ENCODE measurements at places on chromosomes 6 and 20.

GRCh38 chr20:22776369-22776768, 192.0 kb upstream of the FOXA2 start:
- DNase-seq: no peak

DNA sequence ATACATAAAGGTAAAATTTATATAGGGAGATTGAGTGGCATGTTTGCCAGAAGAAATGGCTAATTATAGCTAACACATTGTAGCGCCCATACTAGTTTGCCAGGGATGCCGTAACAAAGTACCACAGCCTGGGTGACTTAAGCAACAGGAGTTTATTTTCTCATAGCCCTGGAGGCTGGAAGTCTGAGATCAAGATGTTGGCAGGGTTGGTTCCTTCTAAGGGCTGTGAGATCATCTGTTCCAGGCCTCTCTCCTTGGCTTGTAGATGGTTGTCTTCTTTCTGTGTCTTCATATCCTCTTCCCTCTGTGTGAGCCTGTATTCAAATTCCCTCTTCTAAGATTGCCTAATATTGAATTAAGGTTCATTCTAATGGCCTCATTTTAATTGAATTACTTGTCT, 417.5 kb upstream of the OPRM1 start:
- no peak for DNase-seq

DNA sequence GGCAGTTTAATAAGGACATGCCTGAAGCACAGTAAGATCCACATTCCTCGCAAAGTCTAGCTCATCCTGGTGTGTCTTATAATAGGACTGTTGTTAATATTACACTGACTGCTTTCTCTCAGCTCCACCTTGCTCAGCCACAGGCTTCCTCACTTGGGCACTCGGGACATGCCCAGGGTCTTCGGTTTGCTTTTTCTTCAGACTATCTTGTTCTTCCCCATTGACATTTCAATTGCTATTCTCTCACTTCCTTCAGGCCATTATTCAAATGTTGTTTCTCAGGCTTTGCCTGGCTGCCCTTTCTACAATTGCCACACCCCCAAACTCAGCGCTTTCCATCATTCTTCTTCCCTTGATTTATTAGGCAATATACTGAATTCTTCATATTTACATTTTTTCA, 274.8 kb upstream of the RGS17 start:
- DNase-seq: no peak

DNA sequence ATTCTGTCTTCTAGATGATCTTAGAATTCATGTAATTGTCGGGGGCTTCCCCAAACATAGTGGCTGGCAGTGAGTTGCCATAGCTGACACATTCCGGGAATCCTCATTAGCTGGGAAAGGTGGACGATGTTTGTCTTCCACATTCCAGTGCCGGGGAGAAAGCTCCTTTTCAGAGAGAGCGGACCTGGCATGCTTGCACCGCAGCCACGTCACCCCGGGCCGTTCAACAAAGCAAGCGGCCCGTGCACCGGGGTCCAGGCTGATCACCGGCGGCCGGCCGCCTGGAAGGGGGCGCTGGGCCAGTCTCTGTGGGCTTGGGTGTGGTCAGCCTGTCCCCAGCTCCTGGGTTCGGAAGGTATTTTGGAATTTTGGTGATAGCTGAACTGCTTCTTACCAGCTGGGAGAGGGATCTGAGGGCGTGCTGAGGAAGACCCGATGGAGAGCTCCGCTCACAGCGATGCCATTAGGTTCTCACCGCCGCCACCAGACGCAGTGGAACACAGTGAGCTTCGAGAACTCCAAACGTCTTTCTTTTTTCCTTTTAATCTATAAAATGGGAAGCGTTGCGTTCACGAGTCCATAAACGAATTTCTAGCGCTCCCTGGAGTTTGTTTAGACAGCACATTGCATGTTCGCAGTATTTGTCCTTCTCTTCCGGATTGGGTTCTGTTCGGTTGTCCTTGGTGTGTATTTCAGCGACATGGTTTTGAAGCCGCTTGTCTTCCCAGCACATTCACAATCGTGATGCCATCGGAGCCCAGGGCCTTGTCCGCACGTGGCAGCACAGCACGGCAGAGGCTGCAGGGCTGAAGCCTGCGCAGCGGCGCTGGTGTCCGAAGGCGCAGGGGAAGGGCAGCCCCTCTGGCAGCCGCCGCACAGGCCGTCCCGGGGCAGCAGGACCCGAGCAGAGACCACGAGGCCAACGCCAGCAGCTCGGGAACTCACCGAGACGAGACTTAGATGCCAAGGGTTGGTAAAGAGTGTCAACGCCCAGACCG, 557.6 kb downstream of the QKI start:
- DNase-seq: no peak

GRCh38 chr6:46420921-46421638, 70.2 kb downstream of the RCAN2 start:
- DNase-seq: no peak

DNA sequence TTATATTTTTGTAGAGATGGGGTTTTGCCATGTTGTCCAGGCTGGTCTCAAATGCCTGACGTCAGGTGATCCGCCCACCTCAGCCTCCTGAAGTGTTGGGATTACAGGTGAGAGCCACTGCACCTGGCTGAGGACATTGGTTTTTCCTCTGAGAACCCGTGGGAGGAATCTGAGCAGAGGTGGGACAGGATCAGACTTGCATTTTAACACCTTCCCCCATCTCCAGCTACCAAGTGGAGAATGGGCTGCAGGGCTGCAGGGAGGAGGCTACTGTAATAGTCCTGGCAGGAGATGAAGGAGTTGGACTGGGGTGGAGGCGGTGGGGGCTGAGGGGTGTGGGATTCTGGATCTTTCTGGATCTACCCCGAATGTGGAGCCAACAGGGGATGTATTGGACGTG, 24.5 kb downstream of the FAM110A start:
- no peak for DNase-seq

All from T-helper 22 cell (primary cell).